Fibroblast of the aortic adventitia (primary cell): ENCODE measurements at places on chromosomes 16 and 17.

- peak; percentile 78 for DNase-seq
Measured at GRCh38 chr17:59848778-59849177, 44.0 kb downstream of the TUBD1 start.

GRCh38 chr16:14202697-14203096 lies 131.6 kb downstream of the MRTFB start:
- DNase-seq: peak; percentile 47

DNA sequence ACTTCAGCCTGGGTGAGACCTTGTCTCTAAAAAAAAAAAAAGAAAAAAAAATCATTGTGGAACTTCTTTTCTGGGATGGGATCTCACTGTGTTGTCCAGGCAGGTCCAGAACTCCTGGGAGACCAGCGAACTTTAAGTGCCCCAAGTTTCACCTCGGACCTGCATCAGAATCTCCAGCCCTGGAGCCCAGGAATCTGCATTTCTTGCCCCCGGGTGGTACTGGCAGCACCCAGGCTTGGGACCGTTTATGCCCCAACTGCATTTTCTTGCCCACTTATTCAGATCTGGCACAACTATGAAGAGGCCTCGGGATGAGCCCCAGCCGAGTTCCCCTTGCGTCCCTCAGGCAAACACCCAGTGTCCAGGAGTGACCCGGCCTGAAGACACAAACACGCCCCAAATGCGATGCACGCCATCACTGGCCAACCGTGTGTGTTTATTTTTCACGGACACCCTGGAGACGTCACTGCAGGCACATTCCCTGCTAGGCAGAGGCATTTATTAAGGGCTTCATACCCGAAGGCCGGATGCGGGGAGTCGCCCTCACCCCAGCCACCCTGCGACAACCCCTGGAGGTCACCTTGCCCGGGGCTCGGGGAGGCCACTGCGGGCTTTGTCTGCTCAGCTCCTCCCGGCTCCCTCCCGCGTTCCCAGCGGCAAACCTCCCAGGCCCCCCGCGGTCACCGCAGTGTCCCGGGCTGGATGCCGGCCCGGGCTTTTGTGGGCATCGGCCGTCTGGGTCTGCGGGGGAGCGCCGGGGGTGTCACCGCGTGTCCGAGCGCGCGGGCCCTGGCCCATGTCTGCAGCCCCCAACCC lies 684 bp upstream of the SPIRE2 start:
- DNase-seq: peak; percentile 49

DNA sequence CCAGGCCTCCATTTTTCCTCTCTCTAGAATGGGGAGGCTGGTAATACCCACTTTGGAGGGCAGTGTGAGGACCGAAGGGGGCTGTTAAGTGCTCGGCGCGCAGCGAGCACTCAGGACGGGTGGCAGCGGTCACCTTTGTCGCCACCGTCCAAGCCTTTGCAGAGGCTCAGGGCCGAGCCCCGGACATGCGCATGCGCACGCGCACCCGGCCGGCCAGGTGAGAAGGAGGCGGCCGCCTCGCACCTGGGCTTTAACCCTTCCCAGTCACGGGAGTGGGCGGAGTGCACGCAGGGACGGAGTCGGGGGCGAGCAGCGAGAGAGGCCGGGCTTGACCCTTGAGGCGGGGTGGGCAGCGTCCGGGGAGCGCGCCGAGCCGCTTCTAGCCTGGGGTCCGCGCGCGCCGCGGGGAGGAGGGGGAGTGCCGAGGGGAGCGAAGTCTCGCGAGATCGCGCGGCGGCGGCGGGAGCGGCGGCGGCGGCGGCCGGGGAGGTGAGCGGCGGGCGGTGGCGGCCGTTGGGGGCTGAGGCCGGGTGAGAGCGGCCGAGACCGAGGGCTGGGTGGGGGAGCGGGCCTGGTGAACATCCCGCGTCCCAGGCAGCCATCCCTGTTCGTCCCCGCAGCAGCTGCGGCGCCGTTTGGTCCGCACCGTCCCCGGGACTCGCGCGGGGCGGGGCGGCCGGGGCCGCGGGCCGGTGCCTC lies at the start of gene MRTFB:
Gene MRTFB (plus strand): TSS at position 443 of the 699 bp plus-strand sequence. CDS start 69,288 bp downstream, outside the sequence.
- peak; percentile 31 for DNase-seq

DNA sequence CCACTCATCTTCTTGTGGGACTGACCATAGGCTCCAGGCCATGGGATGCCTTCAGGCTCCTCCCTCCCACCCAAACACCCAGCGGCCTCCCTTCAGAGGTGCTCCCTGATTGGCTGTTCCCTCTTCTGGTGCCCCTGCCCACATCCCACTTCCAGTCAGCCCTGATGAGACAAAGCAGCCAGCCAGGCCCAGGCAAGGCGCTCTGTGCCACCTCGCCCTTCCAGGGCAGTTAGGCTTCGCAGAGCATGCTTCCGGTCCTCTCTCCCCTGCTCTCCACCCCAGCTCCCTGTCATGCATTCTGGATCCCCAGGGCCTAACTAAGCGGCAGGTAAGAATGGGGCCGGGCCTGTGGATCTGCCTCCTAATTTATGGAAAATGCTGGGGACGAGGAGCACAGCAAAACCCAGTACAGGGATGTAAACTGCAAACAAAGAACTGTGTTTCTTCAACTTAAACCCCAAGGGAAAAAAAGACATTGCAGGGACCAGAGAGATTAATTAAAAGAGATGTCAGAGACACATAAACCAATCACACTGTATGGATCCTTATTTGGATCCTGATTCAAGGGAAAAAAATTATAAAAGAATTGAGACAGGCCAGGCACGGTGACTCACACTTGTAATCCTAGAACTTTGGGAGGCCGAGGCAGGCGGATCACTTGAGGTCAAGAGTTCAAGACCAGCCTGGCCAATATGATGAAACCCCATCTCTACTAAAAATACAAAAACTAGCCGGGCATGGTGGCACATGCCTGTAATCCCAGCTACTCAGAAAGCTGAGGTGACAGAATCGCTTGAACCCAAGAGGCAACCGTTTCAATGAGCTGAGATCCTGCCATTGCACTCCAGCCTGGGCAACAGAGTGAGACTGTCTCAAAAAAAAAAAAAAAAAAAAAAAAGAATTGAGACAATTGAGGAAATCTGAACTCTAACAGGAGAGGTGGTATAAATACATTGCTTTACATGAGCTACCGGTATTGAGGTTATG lies 26.0 kb downstream of the ZDHHC7 start:
- DNase-seq: peak; percentile 89

- DNase-seq: peak; percentile 58
Measured at GRCh38 chr16:19837331-19837980, 47.2 kb downstream of the GPRC5B start.

- no peak for DNase-seq
Measured at GRCh38 chr17:80573701-80574100, 29.1 kb downstream of the RPTOR start.

GRCh38 chr16:12318661-12319427 lies 342.3 kb downstream of the SNX29 start:
- no peak for DNase-seq

- DNase-seq: no peak
Measured at GRCh38 chr16:26561303-26561702, 505.4 kb upstream of the C16orf82 start.

GRCh38 chr16:66265556-66266141 lies 100.8 kb upstream of the CDH5 start:
- DNase-seq: no peak

- no peak for DNase-seq
Measured at GRCh38 chr17:8285270-8286181, 2.9 kb upstream of the RANGRF start.

GRCh38 chr16:9068886-9069285 lies 22.6 kb upstream of the HAPSTR1 start:
- no peak for DNase-seq

DNA sequence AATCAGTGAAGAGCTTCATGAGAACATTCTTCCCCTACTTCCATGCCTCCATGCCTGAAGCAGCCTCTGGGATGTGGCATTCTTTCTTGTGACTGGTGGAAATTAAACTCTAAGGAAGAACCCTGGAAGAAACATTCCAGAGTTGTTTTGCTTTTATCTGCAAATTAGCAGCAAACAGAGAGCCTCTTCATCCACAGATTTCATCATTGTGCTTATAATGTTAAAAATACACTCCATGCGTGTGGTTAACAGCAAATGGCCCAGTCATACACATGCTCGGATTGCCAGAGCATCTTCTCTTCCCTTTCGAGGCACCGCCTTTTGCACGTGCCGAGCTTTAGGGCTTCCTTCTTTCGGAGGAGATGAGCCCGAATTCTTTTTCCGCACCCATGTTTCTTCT lies 411.3 kb downstream of the SNX29 start:
- DNase-seq: no peak

DNA sequence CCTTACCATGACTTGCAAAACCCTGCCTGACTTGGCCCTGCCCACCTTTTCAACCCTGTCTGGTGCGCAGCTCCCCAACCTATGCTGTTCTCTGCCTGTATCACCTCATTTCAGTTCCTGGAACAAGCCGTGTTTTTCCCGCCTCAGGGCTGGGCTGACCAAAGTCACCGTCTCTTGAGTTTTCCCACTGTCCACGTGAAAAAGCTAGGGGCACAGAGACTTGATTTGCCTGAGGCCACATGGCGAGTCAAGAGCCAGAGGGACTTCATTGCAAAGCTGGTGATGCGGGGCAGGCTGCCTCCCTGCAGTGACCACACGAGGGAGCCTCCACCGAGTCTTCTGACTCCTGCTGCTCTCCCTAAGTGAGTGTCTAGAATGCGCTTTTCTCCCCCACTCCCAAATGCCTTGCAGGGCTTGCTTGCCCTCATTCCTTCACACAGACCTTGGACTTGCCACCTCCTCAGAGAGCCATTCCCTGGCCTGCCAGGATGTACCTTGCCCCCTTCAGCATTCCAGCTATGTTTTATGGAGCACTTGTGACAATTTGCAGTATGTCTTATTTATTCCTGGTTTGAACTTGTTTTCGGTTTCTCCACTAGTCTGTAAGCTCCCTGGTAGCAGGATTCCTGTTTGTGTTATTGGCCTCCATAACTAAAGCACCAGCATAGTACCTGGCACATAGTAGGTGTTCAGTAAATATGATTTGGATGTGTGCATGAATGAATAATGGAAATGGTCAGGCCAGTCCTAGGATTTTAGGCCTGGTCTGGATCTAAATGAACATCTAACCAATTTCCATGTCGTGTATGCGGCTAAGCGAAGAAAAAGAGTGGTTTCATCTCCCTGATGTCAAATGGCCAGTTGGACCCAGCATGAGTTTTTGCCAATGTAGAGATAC lies 252.3 kb downstream of the SNX29 start:
- DNase-seq: peak; percentile 72

DNA sequence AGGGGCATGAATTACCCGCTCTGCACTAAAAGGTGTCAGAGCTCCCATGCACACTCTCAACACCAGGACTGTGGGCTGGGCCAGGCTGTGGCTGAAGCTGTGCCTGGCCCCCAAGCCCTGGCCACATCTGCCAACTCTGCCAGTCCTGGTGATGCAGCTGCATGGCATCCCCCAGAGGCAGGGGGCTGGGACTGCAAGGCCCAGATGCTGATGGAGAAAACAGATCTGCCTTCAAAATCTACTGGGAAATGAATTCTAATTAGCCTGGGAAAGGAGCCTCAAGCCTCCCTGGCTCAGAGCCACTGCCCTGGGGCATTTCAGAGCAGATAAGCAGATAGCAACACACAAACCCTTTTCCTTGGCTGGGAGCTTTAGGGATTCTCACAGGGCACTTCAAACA lies 3.4 kb downstream of the CHST6 start:
- no peak for DNase-seq

DNA sequence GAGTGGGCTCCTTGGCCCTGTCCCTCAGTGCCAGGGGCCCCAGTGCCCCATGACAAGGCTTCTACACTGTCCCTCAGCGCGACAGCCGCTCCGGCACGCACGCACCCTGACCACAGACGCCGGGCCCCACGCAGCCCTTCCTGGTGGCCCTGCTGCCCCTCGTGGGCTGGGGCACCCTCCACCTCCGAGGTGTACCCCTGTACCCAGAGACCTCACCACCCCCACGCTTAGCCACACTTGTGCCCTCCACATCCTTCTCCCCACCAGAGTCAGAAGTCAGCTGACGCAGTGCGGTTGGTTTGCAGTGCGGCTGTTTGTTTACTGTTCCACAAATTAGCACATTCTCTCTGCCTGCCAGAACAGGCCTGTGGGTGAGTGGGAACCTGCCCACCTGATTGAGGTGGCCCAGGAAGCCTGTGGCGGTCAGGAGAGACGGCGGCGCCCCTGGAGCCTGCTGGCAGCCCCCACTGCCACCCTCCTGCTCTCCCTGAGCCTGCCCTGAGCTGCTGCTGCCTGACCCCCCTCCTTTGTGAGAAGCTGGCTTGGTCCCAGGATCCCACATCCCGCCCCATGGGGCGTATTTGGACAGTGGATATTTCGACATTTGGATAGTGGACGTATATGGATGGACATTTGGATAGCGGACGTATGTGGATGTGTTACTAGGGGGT lies 38.0 kb upstream of the CDH15 start:
- DNase-seq: no peak

GRCh38 chr17:40535438-40535837 lies 29.8 kb downstream of the CCR7 start:
- DNase-seq: no peak

DNA sequence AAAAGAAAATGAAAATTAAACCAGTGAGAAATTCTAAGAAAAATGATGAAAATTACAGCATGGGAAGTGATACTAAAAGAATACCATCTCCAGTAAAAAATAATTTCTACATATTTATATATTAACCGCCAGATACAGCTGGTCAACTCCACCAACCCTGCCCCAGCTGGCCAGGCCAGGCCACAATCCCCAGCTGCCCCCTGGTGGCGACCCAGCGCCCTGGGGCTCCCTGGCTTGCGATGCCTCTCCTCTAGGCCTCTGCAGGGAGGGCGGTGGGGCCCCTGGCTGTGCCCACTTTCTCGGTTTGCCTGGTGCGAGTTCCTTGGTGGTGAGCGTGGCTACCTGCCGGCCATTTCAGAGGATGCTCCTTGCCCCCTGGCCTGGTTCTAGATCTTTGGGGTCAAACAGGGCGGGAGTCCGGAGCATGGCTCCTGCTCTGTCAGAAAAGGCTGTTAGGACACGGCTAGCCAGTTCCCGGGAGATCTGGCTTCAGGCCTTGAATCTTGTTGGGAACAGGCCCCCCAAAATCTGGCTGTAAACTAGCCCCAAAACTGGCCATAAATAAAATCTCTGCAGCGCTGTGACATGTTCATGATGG lies 14.5 kb downstream of the GLIS2 start:
- DNase-seq: peak; percentile 71

DNA sequence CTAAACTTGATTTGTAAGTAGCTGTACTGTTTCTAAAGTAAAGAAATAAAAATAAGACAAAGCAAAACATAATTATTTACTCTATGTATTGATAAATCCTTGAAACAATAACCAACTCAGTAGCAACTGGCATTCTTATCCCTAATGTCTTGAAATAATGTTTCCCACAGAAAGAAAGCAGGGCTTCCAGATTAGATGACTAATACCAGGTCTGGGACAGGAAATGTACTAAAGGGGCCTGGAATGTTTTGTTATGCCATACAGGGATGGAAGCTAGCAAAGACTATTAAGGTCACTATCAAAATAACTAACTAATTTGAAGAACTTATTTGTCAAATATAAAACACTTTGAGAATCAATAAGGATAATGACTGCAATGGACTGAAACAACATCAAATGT lies 82.1 kb downstream of the CFDP1 start:
- peak; percentile 73 for DNase-seq

DNA sequence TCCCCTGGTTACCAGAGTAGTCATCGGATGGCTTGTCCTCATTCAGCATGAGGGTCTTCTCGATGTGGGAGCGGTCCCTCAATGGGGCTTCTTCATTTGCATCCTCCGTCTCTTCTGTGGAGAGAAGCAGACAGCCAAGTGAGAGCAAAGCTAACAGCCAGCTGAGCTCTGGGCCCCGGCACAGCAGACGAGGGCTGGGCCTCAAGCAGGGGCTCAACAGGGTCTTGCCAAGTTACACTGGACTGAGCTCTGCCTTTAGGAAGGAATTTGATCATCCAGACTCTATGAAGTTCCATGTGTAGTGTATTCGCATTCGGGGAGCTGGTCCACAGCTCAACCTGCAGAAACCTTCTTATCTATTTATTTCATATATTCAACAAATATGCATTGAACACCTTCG lies 37.4 kb downstream of the SRL start:
- no peak for DNase-seq
